NCI-H1694 (cell line): ENCODE measurements at places on chromosomes 11 and 22.

DNA sequence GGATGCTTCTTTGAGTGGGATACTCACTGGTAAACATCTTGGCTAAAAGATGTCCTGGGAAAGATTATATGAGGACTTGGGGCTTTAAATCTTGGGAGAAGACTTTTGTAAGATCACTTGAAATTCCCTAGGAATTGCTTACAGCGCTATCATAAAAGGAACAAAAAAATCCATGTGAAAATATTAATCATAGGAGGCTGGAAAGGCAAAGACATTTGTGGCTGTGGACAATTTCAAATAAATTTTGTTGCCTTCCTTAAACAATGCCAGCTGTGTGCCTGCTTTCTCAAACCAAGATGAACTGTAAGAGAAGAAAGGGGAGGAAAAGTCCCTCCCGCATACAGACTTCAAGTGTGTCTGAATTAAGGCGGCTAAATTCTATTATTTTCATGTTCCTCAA lies 75.6 kb downstream of the SNX19 start:
- DNase-seq: no peak

- peak; percentile 3 for DNase-seq
These were observed 4.6 kb downstream of the TMEM9B start for GRCh38 chr11:8959546-8960166.

- peak; percentile 19 for DNase-seq
These were observed 86.1 kb upstream of the HORMAD2 start for GRCh38 chr22:29994027-29994715.

- DNase-seq: no peak
These were observed 4.4 kb downstream of the PGGHG start for GRCh38 chr11:293271-293851.
